ENCODE measurements at places on chromosomes 5 and 9.

GRCh38 chr9:127168756-127169574, 46.5 kb upstream of the ANGPTL2 start:
- no peaks in the 10 kb centered on the region for H3K36me3 ChIP-seq
- no peaks in the 10 kb centered on the region for H3K4me1 ChIP-seq
- no peak for DNase-seq
- no peak overlapping the region for H3K27ac ChIP-seq
- H3K27me3 ChIP-seq, result no peaks in the 10 kb centered on the region
- no peak overlapping the region for H3K4me3 ChIP-seq

DNA sequence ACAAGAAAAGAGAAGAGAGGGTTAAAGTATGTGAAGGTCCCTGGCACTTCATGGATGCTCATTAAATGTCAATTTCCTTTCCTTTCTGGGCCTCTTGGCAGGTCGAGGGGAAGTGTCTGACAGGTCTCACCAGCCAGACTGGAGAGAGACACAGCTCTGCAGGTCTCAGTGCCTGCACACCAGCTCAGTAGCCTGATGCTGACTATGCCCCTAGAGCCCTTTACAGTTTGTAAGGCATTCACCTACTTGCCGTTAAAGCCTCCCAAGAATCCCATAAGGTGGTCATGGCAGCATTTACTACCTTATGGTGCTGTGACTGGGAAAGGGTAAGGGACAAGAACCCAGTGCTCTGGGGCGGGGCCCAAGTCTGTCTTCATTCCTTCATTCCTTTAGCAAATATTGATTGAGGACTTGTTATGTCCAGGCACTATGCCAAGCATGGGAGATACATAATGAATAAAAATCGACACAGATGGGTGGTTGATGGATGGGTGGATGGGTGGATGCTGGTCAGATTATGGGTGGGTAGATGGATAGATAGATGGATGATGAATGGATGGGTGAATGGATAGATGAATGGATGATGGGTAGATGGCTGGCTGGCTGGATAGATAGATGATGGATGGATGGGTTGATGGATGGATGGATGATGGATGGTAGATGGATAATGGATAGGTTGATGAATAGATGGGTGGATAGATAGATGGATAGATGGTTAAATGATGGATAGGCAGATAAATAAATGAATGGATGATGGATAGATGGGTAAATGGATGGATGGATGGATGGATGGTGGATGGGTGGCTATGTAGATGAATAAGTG, 21.3 kb upstream of the KIF12 start:
- peaks cover 7% of the 10 kb centered on the region for H3K27me3 ChIP-seq
- no peak overlapping the region for H3K27ac ChIP-seq
- no peak overlapping the region for H3K4me3 ChIP-seq

DNA sequence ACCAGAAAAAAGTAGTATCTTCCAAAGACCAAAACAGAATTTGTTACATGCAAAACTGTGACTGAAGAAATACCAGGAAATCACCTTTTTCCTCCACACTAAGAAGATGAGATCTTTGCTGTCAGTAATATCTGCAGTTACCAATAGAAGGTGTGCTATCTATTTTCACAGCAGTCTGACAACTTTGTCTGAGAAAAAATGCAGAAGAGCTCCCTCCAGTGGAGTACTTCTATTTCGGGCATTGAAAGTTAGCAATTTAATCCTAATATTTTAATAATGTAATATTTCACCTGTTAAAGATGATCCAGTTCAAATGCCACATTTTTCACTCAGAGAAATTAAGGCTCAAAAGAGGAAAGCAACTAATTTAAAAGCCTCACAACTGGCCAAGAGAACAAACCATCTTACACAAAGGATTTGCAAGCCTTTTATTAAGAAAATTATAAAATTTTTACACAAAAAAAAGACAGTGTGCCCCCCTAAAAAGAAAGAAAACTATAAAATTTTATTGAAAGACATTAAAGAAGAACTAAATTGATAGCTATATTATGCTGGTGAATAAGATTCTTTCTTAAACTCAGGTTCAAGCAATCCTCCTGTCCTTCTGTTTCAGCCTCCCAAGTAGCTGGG, 50.6 kb downstream of the DEPDC1B start:
- no peak overlapping the region for H3K27ac ChIP-seq
- no peaks in the 10 kb centered on the region for H3K4me1 ChIP-seq
- no peak overlapping the region for H3K4me3 ChIP-seq
- no peaks in the 10 kb centered on the region for H3K27me3 ChIP-seq
- no peak for DNase-seq

DNA sequence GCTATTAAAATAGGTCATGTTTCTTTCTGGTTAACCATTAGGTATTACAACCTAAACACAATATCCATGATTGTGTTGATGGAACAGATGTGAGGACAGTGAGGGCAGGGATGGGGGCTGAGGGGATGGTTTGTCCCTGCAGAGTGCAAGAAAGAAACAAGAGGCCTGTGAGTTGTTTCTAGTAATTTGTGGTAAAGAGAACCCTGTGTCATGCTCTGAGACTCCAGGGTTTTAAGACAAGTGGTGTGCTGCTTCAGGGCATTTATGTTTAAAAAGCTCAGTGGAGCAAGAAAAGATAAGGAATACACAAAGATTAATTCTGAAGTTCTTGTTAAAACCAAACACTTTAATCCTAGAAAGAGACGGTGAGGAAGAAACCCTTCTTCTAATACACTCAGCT, 656.5 kb downstream of the TLE1 start:
- no peak for DNase-seq
- no peak overlapping the region for H3K27ac ChIP-seq
- no peaks in the 10 kb centered on the region for H3K4me1 ChIP-seq
- H3K27me3 ChIP-seq, result no peaks in the 10 kb centered on the region
- H3K4me3 ChIP-seq, result no peak overlapping the region
- no peaks in the 10 kb centered on the region for H3K36me3 ChIP-seq

DNA sequence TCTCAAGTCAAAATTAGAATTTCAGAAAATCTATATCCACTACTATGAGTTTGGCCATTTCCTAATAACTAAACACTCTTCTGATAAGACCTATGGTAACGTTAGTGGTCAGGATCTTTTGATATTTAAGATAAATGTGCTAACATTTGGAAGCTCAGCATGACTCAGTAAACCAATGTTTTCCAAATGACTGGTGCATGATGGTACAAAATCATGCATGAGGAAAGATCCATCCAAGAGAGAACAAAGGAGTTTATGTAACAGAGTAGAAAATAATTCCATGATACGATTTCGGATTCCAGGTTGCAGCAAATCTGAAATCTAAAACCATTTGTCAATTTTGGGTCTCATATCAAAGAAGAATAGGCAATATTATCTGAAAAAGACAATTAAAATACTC, 279.2 kb downstream of the NSG2 start:
- H3K4me3 ChIP-seq, result no peak overlapping the region
- peaks cover 30% of the 10 kb centered on the region for H3K27me3 ChIP-seq
- no peak overlapping the region for H3K27ac ChIP-seq
- no peak for DNase-seq
- H3K4me1 ChIP-seq, result no peaks in the 10 kb centered on the region

- no peak overlapping the region for H3K27ac ChIP-seq
- no peak for DNase-seq
Observed at GRCh38 chr5:139885172-139885856, 89.7 kb downstream of the PSD2 start.

DNA sequence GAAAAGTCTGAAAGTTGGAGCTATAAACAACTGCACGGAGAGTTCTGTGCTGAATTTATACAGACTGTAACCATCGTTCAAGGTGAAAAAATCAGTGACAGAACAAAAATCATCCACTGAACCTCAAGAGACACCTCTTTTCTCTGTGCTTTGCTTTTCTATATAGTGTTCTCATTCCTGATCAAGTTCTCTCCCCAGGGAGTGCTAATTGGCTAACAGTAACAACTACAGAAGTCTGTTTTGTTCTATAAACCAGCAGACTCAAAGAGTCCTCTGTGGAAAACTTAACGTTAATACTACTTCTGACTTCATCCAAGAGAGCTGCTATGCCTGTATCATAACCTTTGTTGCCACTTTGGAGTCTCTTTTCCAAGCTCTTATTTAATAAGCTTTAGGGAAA, 1388.3 kb upstream of the C9orf72 start:
- H3K36me3 ChIP-seq, result no peaks in the 10 kb centered on the region
- H3K27me3 ChIP-seq, result no peaks in the 10 kb centered on the region
- H3K27ac ChIP-seq, result no peak overlapping the region
- DNase-seq, result no peak
- H3K4me3 ChIP-seq, result no peak overlapping the region

GRCh38 chr5:57505272-57506200, 22.9 kb upstream of the ACTBL2 start:
- H3K4me1 ChIP-seq, result no peaks in the 10 kb centered on the region
- H3K4me3 ChIP-seq, result no peak overlapping the region
- H3K27ac ChIP-seq, result no peak overlapping the region
- H3K36me3 ChIP-seq, result no peaks in the 10 kb centered on the region

- no peak overlapping the region for H3K4me3 ChIP-seq
- no peaks in the 10 kb centered on the region for H3K27me3 ChIP-seq
- no peak overlapping the region for H3K27ac ChIP-seq
- no peak for DNase-seq
- H3K4me1 ChIP-seq, result no peaks in the 10 kb centered on the region
- H3K36me3 ChIP-seq, result no peaks in the 10 kb centered on the region
Observed at GRCh38 chr5:163773226-163773625, 267.8 kb downstream of the MAT2B start.

- H3K27ac ChIP-seq, result no peak overlapping the region
- no peaks in the 10 kb centered on the region for H3K36me3 ChIP-seq
- H3K27me3 ChIP-seq, result peaks cover under 1% of the 10 kb centered on the region
- no peaks in the 10 kb centered on the region for H3K4me1 ChIP-seq
- no peak overlapping the region for H3K4me3 ChIP-seq
- no peak for DNase-seq
Observed at GRCh38 chr5:181198905-181199519, 6.0 kb downstream of the TRIM7 start.

- peak; percentile 95 for DNase-seq
- H3K36me3 ChIP-seq, result no peaks in the 10 kb centered on the region
- H3K4me1 ChIP-seq, result peaks cover 2% of the 10 kb centered on the region
- peaks cover 11% of the 10 kb centered on the region for H3K27me3 ChIP-seq
- H3K4me3 ChIP-seq, result peak overlapping the region; percentile 38
Observed at GRCh38 chr5:178163772-178164735, 10.4 kb upstream of the NHP2 start.

DNA sequence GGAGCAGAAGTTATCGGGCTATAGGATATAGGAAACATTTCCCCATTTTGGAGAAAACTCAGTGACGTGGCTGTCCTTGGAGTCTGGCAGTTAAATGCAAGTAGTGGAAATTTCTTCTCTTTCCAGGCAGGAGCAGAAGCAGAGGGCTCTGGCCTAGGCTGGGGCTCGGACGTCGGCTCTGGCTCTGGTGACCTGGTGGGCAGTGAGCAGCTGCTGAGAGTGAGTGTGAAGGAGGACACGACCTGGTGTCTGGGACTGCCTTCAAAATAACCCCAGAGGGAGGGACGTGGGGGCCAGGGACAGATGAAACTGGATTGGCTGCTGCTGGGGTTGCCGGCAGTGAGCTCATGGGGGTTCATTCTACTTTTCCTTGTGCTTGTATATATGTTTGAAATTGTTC, 79.5 kb downstream of the COL15A1 start:
- H3K4me3 ChIP-seq, result no peak overlapping the region
- no peaks in the 10 kb centered on the region for H3K27me3 ChIP-seq
- no peak for DNase-seq
- no peaks in the 10 kb centered on the region for H3K36me3 ChIP-seq

DNA sequence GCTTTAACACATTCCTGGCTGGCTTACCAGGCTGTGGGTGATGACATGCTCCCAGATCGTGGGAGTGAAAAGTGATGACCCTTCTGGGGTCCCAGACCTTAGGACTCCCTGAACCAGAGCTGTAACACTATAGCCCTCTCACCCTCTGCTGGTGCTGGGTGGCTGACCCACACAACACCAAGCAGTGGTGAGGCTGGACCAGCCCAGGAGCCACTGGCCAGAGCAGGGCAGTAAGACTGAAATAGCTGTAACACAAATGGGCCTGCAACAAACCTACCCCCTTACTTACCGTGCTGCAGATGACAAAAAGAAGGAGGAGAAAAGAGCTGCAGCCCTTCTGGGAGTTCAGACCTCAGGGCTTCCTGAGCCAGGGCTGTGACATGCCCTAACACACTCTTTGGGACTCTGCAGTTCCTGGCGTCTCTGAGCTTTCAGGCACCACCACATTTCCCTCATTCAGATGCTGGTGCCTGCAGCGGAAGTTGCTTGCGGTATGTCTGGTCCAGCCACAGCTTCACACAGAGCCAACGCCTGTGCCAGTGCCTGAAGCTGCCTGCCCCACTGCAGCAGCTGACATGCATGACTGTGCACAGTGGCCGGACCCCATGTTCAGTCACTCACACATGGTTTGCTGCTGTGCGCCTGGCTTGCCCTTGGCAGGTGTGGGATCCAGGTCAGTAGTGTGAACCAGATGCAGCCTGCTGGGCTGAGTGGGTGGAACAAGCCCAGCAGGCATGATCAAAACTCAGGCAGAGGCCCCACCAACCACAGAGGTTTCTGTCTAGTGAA, 1247.4 kb downstream of the EFNA5 start:
- no peak overlapping the region for H3K27ac ChIP-seq
- H3K27me3 ChIP-seq, result no peaks in the 10 kb centered on the region
- no peaks in the 10 kb centered on the region for H3K4me1 ChIP-seq
- H3K4me3 ChIP-seq, result no peak overlapping the region
- no peak for DNase-seq
- H3K36me3 ChIP-seq, result no peaks in the 10 kb centered on the region

DNA sequence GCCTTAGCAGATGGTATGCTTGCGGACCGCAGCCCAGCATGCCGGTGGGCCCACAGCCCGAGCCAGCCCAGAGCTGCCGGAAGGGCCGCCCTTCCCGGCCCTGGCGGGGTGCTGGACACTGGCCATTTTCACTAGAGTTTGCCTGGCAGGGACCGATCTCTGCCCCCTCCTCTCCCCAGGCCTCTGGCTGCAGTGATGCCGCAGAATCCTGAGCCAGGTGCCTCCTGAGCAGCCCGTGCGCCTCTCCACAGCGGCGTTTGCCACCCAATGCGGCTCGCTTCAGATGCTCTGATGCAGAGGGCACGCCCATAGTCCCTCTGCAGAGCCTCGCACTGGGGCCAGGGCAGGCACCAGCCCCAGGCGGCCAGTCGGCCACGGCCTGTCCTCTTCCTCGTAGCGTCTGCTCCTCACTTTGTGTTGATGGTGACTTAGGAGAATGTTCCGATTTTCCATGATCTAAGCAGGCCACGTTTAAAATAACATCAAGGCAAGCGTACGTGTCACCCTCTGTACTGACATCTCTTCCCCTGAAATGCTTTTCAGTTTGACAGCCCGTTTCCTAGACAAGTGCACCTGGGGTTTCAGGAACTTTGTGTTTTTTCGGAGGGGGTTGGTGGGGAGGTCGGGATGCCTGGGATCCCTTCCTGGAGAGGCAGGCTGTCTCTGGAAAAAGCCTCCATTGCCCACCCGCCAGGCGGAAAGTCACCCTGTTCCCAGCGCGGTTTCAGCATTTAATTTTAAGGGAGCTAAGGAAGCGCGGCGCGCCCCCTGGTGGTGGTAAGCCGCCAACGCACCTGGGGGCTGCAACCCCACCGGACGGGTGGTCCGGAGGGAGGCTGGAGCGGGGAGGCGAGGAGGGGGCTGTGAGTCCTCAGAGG, 29.8 kb upstream of the HMCN2 start:
- peaks cover 2% of the 10 kb centered on the region for H3K36me3 ChIP-seq
- H3K27ac ChIP-seq, result no peak overlapping the region
- H3K27me3 ChIP-seq, result no peaks in the 10 kb centered on the region
- peak; percentile 73 for DNase-seq
- H3K4me1 ChIP-seq, result peaks cover 25% of the 10 kb centered on the region
- H3K4me3 ChIP-seq, result no peak overlapping the region

- H3K27me3 ChIP-seq, result peaks cover 17% of the 10 kb centered on the region
- no peak overlapping the region for H3K27ac ChIP-seq
- H3K36me3 ChIP-seq, result no peaks in the 10 kb centered on the region
Observed at GRCh38 chr5:112491257-112491656, 72.2 kb upstream of the EPB41L4A start.
